ENCODE measurements at places on chromosomes 2 and 18.

GRCh38 chr18:9321017-9321452 is 13.5 kb upstream of the TWSG1 start:
- no peak for DNase-seq

GRCh38 chr2:210559182-210559581 is 2.8 kb downstream of the CPS1 start:
- no peak for DNase-seq

DNA sequence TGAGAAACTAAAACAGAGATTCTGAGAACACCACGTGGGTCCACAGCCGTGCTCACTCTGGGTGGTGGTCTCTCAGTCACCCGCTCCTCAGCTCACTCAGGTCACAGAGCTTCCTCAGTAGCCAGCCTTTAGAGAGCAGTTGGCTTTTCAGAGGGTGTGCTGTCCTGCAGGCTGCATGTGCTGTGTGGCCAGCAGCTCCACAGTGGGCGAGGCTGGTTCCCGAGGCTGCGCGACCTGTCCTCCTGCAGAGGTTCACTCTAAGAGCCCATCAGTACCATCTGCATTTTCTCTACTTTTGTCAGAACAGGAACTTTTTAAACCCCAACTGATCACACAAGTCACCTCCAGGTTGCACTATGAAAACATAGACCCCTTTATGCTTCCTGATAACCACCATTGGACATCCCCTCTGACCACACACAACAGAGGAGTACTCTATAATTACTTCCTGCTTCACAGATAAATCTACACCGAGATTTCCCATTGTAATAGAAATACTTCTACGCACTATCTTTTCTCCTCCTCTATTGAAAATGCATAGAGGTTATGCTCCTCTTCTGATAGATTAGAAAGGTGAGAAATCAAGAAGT is 93.1 kb downstream of the GYPC start:
- no peak for DNase-seq

DNA sequence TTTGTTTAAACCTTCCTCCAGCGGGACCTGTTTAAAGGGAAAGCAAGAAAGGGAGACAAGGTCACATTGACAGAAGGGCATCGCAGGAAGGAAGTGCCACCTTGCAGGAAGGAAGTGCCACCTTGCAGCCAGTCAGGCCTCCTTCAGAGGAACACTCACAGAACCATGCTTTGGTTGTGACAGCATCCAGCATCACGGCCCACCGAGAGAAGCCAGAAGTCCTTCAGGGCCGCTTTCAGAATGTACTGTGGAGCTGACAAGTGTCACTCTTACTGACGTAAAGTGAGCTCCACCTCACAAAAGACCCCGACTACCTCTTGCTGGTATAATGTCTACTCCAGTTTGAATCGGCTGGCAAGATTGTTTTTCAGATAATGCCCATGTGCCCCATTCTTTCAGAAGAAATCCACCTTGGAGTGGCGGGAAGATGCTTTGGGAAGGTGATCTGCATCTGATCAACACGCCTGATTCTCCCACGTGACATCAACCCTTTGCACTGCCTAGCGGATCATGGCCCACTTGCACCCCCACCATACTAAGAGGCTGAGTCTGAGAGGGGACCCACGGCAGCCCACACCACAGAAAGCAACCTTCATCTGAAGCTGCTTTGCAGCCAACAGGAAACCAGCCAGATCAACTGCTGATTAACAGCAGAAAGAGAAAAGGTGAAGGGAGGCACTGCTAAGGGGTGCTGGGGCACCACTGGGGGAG is 99.8 kb downstream of the UXS1 start:
- DNase-seq = peak; percentile 35

DNA sequence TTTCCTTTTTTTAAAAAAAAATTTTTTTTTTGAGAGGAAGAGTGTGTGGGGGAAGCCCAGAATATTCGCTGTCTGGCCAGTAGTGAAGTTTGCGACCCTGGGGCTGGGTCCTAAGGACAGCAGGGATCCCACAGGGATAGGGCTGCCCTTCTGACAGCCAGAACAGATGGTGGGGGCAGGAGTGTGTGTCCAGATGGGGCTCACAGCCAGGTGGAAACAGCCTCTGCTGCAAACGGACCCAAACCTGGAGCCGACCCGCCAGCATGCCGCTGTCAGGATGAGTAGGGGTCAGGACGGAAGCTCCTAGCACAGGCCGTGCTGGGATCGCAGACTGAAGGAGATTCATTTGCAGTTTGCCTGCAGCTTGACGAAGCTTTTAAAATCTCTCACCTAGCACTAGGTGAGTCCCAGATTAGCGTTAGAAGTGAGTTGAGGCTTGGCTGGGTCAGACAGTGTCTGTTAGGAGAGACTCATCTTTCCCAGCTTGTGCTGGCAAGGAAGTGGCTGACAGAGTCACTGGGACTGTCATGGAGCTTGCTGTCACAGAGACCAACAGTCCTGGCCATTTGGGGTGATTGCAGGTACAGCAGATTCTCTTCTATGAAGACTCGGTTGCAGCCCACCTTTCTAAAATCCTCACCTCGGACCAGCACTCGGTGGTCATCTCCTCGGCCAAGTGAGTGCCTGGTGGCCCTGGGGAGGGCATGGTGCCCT is 93.4 kb downstream of the DGKD start:
- DNase-seq = no peak

- DNase-seq = no peak
Observed at GRCh38 chr2:16506366-16506765, 159.3 kb downstream of the CYRIA start.

- DNase-seq = no peak
Observed at GRCh38 chr2:107669335-107669734, 157.4 kb upstream of the RGPD4 start.

DNA sequence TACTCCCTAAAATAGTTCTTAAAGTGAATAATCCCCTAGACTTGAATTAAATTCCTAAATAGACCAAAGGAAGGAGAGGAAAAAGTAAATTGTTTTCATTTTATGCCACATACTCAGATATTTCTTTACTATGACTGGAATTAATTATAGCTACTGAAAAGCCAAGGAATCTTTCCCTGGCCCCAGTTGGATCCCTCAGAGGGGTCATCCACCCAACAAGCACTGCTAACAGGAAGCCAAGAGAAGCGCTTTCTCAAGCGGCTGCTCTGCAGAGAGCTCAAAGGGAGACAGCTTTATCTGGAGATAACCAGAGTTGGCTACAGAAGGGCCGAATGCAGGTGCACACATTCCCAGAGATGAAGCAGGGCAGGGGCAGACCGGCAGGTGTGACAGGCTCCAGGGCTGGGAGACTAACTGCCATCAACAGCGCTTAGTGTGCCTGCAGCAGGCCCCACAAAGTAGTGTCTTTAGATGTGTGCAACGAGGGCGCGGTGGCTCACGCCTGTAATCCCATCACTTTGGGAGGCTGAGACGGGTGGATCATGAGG is 51.1 kb downstream of the POLR1A start:
- no peak for DNase-seq

DNA sequence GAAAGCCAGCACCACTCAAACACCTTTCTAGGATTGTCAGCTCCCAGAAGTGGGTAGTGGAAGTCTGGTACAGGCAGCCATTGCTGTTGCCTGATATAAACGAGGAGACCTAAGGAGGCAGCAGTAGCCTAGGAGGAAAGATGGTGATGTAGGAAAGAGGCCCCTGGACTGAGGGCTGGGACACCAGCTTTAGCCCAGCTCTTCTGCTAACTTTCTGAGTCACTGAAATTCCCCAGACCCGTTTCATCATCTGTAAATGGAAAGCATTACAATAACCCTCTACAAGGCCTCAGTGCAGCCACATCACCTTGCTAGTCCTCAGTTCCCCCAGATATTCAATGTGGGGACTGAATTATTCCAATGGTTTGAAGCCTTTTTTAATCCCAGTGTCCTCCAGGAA is 336.5 kb downstream of the TNS1 start:
- no peak for DNase-seq

DNA sequence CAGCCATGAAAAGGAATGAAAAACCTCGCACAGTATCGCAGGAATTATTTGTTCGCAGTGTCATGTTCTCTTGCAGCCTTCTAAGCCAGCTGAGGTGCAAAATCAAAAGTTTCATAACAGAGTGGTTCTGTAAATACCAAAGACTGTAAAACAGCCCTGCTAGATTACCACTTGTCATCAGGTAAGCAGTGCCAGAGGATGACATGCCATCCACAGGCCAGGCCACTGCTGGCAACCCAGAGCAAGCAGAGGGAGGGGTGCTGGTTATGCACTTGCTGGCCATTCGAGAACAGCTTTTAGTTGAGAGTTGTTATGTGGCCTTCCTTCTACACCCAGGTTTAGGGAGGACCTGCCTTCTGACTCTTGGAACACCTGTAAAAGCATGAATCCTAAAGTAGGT is 114.3 kb upstream of the MGAT5 start:
- no peak for DNase-seq

- no peak for DNase-seq
Observed at GRCh38 chr2:120700659-120701058, 35.0 kb upstream of the GLI2 start.

DNA sequence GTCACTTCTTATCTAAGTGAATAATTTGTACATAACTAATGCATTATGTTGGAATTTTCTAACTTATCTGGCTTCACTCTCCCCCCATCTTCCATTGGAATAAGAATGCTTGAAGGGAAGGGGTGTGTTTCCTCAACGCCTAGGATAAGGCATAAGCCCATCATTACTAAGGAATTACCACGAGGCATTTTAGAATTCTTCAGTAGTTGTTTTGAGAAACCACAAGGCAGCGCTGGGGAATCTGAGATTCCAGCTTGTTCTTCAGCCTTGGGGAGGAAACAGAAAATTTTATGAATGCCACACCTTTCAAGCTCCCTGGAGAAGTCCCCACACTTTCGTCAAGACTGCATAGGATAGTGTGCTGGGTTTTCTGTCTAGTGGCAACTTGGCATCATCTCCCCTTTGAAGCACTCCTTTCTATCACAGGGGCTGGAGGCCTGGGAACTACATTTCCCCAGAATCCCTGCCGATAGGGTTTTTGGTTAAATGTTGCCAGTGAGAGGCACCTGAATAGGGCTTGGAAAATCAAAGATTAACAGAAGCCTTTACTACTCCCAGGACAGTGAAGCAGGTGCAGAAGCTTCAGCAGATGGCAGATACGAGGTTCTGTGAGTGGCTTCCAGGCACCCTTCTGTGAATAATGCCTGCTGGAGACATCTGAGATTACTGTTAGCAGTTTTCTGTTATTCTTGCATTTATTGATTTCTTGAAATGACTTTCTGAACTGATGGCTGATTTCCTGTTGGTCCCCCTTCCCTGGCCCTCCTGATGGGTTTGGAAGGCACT is 192.7 kb upstream of the REV1 start:
- DNase-seq = no peak

GRCh38 chr2:46334389-46335271 is 37.4 kb downstream of the EPAS1 start:
- DNase-seq = no peak

DNA sequence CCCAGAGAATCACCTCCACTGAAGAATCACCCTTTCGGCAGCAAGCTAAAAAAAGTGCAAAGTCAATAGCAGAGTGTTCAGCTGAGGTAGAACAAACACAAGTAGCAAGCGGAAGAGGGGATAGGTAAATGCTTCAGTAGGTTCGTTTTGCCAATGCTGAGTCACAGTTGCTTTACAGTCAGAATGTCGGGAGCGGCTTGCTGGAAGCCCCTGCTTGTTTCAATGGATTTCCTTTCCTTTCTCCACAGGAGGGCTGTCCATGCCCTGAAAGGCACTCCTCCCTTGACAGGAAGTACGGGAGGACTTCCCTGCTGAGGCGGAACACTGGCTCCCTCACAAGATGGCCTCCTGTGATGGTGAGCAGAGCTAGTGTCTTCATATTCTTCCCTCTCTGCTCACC is 146.2 kb upstream of the LYPD1 start:
- no peak for DNase-seq

DNA sequence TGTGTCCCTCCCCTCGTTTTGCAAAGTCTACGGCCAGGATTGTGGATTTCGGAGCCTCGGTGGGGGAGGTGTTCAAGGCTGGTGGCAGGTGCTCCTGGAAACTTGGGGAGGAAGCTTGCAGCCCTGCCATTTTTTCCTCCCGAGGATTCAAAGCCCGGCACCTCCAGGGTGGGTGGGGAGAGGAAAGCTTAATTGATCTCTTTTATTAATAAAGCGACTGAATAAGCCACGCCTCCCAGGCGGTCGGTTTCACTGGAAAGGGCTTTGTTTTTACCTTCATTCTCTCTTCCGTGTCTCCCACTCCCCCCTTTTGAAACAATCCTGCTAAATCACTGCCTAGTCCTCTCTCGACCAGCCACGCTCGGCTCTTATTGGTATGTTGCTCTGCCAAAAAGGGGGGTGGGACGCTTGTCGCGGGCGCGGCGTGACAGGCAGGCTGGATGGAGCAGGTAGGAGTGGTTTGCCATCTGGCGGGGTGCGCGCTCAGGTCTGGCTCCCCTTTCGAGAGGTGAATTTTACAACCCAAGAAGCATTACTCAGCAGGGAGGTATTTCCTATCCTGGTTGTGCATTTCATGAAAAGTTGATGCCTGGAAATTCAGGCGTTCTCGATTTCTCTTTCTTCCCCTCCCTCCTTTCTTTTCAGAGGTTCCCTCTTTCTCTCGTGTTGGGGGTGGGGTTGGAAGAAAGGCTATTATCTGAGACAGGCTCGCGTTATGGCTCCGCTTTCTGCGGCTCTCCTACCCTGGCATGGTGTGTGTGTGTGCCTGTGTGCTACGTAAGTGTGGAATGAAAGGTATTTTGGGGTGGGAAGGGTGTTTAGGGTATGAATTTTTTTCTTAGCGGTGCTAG is 1.4 kb downstream of the NEDD4L start:
- no peak for DNase-seq

- no peak for DNase-seq
Observed at GRCh38 chr2:124810132-124810531, 785.0 kb downstream of the CNTNAP5 start.
